ENCODE measurements at places on chromosomes 2 and 18.

GRCh38 chr2:191083540-191083939 is 67.3 kb downstream of the STAT4 start:
- DNase-seq, result no peak

DNA sequence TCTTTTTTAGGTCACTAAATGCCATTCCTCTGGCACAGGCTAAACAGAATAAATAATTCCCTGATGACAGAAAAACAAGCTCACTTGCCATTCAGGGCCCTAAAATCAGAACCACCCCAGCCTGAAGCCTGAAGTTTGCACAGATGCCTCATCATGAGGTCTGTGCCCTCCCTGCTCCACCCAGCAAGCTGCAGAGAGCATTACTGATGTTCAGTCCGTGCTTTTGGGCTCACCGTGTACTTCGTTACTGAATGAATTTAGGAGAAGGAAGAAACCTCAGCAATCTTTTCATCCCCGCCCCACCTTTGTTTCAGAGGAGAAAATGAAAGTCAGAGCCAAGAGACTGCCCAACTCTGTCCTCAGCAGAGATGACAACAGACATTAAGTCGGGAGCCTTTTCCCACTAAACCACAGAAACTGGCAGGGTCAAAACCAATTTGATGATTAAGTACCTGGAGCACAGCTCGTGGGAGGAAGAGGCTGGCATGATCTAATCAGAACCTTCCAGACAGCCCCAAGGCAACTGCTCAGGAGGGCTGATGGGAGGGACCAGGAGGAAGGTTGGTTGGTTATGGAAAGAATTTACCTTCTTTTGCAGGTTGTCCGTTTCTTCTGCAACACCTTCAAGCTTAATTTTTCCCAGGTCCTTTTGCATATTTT is 122.7 kb downstream of the LAMA1 start:
- DNase-seq, result no peak

DNA sequence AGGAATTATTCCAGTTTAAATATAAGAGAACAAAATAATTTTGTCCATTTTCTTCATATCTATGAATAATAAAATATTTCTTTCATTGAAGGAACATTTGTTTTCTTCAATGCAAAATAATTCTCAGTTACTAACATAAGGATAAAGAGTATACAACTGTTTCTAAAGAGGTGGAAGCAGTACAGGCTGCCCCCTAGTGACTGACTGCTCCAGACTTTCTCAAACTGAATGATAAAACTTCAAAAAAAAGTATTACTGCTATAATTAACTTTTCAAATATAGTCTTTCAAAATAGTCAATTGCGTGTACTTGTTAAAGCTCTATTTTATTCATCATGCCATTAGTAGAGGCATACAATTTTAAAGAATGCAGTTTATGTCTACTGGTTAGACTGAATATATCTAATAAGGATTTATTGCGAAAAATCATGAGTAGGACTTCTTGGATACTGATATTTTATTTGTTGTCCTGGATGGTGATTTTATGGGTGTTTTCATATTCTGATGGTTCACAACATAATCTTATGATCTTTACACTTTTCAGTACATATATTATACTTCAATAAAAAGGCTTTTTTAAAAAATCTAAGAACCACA is 100.1 kb downstream of the WDPCP start:
- peak; percentile 42 for DNase-seq

DNA sequence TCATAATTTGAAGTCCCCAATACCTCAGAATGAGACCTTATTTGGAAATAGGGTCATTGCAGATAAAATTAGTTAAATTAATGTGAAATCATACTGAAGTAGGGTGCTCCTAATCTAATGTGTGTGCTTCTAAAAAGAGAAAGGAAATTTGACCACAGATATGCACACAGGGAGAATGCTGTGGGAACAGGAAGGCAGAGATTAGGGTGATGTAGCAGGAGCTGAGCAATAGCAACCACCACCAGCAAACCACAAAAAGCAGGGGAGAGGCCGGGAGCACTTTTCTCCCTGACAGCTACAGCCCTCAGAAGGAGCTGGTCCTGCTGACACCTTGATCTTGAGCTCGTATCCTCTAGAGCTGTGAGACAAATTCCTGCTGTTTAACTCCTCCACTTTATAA is 24.6 kb upstream of the SCG2 start:
- DNase-seq, result no peak

GRCh38 chr2:197052356-197052755 is 125.8 kb upstream of the PGAP1 start:
- DNase-seq, result no peak

DNA sequence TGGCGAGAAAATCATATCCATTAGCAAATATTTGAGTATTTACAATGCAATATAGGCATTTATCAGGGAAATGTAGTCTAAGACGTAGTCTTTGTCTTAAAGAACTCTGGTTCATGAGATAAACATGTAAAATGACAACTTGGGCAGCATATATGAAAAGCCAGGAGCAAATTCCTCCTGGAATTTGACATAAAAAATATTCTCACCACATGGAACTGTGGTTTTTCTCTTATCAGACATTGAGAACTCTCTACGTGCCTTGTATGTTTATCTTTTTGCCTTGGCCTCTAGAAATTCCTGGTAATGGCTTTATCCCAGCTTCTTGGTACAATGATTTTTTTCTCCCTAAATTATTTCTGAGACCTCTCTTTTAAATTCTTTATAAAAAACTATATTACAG is 2.8 kb downstream of the MAPK4 start:
- DNase-seq, result no peak

DNA sequence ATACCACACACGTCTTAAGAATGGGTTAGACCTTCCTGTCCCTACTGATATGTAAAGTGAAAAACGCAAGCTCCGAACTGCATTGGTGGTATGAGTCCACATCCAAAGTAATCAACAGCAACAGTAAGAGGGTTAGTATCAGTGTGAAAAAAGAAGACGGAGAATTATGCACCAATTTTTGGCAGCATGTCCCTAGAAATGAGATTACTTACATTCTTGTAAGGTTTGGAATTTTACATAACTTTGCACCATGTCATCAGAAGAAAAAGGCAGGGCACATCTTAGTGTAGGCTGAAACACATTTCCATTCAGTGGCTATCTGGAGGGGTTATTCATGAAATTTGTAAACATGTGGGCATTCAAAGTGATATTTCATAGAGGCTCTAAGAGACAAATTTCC is 88.2 kb downstream of the LONRF2 start:
- no peak for DNase-seq

DNA sequence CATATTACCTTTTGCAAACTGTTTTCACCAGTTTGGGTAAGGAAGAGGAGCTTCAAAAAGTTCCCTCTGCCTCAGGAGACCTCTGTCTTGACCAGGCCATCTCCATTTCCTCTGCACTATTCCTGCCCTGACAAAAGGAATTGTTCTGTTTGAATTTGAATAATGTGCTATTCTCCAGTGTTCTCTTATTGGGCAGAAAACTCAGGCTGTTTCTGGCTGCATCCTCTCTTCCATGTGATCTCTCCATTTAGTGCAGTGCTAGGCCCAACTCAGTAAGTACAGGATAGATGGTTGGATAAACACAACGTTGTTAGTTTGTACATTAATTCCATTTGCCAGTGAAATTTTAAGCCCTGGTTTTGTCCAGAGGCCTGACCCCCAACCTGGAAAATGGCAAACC is 102.2 kb upstream of the CELF4 start:
- DNase-seq, result no peak

- no peak for DNase-seq
Measured at GRCh38 chr2:190626641-190627210, 22.2 kb upstream of the NAB1 start.

GRCh38 chr2:198639580-198639979 is 818.2 kb downstream of the SATB2 start:
- DNase-seq, result no peak

- DNase-seq, result no peak
Measured at GRCh38 chr2:118197011-118197675, 108.9 kb downstream of the INSIG2 start.

DNA sequence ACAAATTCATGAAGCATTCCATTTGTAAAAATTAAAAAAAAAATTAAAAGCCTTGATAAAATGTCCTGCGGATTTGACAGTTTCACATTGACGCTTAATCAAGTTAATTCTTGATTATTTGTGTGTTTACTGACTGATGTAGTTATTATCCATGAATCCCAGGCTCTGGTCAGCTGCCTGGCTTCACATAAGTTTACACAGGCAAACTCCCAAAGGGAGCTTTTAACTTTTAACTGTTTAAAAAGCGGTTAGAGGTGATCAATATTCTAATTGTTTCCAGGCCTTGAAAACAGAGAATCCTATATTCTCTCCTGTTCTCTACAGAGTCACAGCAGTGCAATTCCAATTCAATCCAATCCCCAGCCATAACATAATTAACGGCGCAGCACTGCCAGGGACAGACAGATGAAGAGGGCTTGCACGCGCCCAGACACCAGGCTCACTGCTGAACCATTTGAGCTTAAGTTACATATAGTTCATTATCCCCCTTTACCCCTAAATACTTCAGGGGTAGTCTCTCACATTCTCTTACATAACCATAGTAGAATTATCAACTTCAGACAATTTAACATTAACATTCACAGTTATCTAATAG is 47.5 kb downstream of the ATP8B1 start:
- DNase-seq, result no peak

DNA sequence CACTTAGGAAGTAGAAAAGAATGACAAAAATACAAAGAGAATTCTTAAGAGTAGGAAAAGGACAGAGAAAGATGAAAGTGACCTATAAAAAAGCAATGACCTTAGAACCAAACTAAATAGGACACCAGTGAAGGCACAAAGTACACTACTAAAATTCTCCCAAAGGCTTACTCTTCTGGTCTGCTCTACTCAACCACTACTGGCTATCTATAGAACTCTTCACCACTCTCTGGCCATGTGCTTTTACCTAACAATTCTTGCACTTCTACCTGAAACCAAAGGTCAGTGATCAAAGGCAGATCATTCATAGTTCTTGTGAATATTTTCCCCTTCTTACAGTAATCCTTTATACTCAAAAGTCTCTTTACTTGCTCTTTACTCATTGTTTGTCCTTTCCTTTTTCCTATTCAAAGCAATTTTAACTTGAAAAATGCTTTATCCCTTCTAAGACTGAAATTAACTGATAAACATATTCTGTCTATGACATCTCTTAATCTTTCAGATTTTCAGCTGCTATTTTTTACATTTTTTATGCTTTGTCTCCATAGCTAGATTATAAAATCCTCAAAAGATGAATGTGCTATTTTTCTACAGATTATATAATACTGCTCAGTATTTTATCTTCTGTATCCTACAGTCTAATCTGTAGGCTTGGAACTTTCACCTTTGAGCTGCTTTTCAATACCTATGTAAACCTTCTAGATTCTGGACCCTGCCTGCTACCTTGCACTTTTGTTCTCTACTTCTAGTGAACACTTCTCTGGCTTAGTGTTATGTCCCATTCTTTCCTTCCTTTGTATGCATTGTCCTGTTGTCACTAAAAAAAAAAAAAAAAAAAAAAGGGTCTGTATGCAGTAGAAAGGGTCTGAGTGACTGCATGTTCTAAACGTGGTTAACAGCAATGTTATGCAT is 64.6 kb downstream of the NCKAP1 start:
- DNase-seq, result no peak

DNA sequence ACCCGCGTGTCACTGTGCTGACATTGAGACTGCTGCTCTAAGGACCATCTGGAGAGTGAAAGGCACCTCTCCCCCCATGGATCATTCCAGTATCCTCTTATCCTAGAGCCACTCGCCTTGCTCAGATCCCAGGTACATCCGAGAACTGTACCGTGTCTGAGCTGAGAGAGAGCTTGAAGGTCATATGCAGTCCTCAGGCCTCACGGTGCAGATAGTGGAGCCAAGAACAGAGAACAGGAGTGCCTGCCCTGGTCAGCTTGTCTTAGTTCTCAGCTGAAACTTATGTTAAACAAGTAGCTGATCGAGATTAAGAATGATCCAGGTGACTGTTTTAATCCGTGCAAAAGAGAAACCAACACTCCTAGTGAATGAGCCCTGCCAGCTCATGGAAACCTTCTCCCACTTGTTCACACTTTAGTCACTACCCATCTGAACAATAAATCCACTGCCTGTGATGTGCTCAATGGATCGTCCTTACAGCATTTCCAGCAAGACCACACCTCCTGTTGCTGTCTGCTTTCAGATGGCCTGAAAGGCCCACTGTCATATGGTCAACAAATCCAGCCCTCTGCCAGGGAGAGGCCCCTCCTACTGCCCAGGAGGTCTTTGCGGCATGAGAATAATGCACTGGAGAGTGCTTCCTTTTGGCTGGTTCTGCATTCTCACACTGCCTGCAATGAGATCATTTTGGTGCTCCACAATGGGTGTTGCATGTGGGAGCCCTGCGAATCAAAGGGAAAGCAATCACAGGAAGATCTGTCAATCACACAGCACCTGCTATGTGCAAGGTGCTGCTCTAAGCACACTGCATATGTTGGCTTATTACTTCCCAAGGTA is 43.7 kb upstream of the APCDD1 start:
- DNase-seq, result peak; percentile 45

DNA sequence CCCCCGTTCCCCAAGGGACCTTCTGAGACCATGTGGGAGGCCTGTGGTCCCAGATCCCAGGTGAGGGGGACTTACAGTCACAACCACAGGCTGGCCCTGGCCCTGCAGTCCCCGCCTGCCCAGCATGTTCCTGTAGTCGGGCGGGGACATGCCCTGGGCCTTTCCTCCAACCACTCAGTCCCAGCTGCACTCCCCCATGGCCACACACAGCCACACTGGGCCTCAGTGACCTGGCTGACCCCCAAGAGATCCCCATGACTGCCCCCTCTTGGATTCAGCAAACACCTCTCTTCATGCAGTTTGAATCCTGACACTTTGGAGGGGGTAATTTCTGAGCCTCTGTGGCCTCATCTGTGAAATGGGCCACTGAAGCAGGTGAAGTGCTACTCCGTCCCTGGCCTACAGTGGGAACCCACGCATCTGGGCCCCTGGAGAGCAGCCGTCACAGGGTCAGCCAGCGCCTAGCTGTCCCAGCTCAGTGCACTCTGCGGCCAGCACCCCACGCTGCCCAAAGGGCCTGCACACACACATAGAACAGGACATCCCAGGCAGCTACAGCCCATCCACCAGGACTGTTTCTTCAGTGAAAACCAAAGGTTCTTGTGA is 12.7 kb upstream of the ARHGEF4 start:
- DNase-seq, result no peak

DNA sequence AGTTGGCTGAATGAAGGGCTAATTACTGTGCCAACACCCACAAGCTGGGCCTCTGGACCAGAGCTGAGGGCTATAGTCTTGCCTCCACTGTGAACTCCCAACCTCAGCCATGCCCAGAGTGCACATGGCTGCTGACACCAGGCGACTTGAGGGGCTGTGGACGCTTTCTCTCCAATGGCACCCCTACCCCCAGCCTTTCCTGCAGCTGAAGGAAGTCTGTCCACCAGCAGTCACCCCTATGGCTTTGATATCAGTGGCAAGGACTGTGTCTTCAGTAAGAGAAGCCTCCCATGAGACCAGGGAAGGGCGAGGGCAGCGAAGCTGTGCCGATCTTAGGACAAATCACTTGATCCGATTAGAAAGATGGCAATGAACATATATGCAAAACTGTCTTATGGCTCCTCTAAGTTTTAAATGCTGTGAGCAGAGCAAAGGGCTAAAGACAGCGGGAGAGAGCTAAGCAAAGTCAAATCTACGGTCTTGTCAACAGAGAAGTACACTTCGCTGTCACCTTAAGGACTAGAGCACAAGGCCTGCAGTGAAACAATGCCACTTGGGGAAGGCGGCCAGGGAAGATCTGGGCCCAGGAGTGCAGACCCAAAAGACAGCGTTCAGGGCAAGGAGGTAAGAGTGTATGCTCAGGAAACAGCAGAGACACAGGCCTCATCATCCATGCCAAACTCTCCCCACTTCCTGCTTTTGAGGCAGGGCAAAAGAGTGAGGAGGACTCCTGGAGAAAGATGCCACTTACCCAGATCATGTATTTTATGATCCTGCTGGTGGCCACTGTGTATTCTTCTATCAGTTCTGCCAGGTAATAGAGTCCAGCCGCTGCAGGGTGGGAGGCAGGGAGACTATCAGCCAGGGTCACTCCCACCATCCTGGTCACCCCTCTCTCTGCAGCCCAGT is 1.5 kb downstream of the TEX261 start:
- no peak for DNase-seq

Measured in neural progenitor cell (in vitro differentiated cells).